ENCODE measurements at places on chromosomes 4 and X.

- no peak for DNase-seq
Measured at GRCh38 chr4:7264694-7265093, 72.4 kb downstream of the SORCS2 start.

GRCh38 chrX:20059467-20060128 lies 57.1 kb downstream of the MAP7D2 start:
- DNase-seq, result no peak

GRCh38 chr4:61293707-61294400 lies 93.7 kb downstream of the ADGRL3 start:
- no peak for DNase-seq

- no peak for DNase-seq
Measured at GRCh38 chr4:159126716-159127115, 23.8 kb downstream of the RAPGEF2 start.

DNA sequence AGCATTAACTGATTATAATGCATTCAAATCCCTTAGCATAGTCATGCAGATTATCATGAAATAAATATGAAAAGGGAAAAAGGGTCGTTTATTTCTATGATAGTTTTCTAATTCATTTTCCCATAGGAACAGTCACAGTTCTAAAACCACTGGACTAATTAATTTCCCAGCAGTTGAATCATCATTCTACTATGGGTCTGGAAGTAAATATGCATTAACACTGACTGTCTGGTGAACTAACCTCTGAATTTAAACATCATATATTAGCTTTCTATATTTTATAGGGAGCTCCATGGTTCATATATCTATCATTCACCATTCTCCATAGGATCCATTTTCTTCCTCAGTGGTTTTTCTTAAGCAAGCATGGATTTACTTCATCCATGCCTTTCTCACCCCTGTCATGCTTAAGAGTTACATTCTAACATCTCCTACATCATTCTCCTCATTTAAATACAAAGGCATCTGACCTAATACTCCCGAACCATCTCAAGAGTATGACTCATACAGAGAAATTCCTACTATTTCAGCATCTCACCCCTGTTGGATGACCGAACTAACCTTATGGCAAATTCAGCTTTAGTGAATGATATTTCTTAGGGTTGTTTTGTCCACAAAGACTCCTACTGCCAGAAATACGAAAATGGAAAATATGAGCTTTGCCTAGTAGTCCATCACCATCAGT lies 198.7 kb upstream of the ADAMTS3 start:
- no peak for DNase-seq

DNA sequence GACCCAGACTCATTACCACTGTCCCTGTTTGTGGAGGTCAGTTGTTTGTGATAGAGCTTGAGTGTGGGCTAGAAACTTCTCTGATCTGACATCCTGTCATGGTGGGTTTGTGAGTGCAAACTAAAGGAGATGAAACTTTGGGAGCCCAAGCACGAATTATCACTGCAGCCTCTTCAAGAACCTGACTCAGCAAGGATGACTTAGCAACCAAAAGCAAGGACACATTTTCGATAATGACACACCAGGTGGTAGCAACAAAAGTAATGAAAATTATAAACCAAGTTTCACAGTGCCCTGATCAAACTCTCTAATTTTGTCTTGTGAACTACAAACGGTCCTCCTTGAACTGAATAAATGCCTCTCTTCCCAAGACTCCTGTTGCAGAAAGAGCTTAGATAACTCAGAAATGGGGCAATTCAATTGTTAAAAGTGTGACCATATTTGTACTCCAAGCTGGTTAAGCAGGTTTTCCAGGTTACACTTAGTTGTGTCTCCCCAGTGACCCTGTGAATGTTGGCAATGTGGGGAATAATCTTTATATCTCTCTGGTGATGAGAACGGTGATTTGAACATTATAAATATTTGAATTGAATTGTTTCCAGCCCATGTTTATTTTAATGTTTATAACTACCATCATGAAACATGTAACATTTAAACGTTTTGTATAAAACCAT lies 52.6 kb upstream of the ATP8A1 start:
- peak; percentile 58 for DNase-seq

- DNase-seq, result no peak
Measured at GRCh38 chr4:79235095-79235494, 90.8 kb downstream of the NAA11 start.

DNA sequence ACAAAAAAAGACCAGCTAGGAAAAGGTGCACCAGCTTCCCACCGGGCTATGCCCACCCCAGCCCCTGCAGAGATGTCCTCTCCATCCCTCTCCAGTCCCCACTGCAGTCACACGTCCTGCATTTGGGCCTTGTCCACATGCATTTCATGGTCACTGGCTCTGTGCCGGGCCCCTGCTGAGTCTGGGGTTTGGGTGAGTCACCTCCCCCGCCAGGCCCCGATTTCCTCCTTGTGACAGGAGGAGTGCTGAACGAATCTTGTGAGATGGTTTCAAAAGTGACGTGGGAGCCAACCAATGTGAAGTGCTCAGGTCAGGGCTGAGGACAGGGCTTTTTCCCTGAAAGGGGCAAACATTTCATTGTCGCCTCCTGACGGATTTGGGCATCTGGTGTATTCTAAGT lies 7.1 kb downstream of the CPZ start:
- DNase-seq, result no peak

DNA sequence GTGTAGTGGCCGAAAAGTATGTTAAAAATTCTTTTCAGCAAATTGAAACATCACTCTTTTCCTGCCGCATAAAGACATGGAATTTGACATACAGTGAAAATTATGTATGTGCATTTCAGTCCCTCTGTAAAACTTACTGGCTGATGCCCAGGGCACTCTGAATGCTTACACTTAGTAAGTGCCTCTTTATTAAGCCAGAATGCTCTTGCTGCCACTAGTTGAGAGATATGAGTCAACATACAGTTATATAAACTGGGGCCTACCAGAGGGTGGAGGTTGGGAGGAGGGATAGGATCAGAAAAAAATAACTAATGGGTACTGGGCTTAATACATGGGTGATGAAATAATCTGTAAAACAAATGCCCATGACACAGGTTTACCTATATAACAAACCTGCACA lies 38.1 kb upstream of the TRPC5 start:
- DNase-seq, result no peak

DNA sequence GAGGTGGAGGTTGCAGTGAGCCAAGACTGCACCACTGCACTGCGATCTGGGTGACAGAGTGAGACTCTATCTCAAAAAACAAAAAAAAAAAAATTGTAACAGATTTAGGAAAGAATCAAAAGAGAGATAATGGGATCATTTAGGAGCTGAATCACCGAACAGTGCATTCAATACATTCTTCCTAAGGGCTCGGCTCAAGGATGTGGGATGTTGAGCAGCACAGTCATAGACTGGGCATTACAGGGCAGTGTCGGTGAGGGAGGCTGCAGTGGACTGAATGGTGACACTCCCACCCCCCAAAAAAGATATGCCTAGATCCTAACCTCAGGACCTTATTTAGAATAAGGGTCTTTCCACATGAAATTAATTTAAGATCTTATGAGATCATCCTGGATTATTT lies 70.0 kb downstream of the EVC2 start:
- DNase-seq, result no peak

DNA sequence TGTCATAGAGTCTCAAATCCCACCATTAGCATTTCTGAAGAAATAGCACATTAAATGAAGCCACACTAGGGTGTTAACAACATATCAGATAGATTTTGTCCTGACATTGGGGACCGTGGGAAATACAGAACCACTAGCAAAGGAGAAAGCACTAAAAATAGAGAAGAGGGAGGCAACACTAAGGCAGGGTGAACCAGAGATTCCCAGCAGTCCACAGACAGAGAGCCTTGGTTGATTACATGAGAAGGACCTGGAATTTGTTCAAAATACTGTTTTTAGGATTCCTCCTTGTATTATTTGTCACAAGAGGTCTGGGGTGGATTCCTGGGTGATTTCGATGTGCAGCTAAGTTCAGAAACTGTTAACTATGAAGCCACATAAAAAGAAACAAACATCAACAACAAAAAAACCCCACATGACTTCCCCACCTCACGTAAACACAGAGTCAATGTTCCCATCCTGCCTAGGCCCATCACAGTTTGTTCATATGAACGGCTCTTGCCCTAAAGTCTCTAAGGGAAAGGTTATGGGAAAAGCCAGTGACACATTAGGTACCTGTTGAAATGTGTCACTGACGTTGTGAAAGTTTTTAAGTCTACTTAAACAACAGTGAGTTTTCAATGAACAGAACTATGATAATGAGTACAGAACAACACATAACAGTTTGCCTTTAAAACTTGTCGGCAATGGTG lies 23.6 kb upstream of the GRSF1 start:
- DNase-seq, result no peak

- DNase-seq, result no peak
Measured at GRCh38 chr4:73070074-73070390, 516 bp upstream of the COX18 start.

DNA sequence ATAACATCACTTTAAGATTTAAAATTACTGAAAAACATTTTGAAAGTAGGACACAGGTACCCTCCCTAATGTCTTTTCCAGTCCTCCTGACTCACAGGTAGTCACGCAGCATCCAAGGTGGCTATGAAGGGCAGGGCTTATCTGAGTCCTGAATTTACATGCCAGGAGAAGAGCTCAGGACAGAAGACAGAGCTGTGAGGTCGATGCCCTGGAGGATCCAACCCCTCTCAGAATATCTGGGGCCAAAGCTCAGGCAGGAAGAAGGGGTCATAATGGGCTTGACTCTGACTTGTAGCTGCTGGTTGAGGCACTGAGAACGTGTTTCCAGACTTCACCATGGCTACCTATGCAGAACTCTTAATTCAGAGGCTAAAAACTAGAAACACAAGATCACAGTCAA lies 177.5 kb downstream of the AASDH start:
- DNase-seq, result no peak

DNA sequence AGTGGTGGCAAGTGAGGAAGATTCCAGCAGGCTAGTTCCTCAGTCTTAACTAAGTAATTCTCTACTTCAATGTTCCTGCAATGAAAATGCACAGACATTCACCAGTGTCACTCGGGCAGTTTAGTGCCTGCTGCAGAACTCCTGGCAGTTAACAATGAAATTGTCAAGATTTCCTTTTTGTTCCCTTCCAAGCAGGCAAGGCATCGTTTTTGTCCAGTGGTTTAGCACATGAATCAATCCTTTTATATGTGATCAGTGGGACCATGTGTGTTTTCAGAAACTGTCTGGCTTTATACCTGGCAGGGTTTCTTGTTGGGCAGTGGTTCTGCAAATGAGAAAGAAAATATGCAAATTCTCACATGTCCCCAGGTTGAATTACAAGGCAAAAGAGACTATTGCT lies 122.2 kb downstream of the GBA3 start:
- DNase-seq, result no peak

- DNase-seq, result no peak
Measured at GRCh38 chr4:17112292-17112659, 213.8 kb upstream of the LDB2 start.

DNA sequence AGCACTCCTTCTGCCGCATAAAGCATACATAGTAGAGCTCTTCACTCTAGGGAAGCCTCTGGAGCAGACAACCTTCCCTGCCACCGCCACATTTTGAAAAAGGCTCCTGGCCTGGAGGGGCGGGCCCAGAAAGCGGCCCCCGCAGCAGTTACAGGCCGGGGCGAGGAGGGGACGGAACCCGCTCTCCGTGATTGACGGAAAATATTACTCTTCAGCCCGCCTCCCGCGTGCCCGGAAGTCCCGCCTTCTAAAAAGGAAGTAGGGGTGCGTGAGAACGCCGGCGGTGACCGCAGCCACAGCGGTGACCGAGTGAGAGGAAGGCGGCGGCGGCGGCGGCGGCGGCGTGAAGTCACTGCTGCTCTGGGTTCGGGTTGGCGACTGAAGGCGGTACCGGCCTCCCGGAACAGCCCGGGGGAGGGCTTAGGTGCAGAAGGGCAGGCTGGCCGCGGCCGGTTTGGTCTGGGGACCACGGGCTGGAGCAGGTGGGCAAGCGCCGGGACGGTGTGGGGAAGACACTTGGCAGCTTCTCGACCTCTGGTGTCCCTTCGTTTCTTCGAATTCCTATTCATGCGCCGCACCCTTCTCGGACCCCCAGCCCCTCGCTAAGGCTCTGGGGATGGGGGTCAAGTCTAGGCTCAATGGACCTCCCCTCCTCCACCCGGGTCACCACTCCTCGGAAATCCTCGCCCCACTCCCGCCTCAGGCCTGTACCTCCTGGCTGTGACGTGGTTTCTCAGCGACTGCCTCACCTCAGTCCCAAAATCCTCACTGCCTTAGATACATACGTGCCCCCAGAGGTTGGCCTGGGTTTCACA lies at the start of gene HCCS:
Gene HCCS, plus strand, starts transcription at position 296 of the 815 bp plus-strand sequence. CDS start 729 bp downstream, outside the sequence.
- peak; percentile 85 for DNase-seq

GRCh38 chr4:2794486-2795299 lies 1.8 kb downstream of the SH3BP2 start:
- DNase-seq, result peak; percentile 91

DNA sequence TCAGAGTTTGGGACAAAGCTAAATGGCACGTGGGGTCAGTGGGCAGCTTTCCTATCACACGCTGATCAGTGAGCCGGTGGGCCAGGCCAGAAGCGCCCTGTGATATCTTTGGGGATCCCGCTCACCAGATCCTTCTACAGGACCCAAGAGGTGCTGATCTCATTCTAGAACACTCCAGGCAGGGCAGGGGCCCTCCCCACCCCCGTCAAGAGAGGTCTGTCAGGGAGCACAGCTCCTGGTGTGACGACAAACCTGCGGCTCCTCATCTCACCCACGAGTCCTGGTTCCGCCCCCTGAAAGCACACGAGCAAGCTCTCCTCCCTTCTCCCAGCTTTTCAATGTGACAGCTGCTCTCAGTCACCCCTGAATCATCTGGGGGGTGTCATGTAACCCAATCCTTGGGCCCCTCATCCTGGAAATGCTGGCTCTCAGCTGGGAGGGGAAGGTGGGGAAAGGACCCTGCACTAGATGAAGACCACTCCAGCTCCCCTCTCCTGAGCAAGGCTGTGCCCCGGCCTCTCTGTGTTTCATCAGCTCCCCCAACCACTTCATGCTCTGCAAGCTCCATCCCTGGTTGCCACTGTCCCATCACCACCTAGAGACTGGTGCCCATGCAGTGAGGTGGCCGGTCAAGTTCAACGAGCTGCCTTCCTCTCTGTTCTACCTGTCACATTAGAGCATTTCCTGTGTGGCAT lies 4.6 kb downstream of the HCFC1 start:
- peak; percentile 68 for DNase-seq

DNA sequence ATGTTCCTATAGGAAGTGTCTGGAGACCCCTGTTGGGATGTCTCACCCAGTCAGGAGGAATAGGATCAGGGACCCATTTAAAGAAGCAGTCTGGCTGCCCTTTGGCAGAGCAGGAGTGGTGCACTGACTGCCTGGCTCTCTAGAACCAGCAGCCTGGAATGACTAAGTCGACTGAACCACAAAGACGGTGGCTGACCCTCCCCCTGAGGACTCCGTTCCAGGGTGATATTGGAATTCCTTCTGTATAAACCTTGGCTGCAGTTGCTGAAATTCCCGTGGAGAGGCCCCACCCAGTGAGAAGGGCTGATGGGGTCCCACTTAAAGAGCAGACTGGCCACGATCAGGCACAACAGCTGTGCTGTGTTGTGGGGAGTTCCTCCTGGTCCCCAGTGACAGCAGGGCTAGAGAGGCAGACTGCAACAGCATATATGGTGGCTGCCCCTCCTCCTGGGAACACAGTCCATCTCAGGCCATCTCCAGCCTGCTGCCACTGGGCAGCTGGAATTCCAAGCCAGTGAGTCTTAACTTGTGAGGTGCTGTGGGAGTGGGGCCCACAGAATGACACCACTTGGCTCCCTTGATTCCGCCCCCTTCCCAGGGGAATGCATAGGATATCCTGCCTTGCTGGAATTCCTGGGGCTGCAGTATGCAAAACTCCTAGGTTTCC lies 41.8 kb upstream of the RLIM start:
- no peak for DNase-seq

- DNase-seq, result peak; percentile 45
Measured at GRCh38 chrX:153245288-153245731, 66.2 kb downstream of the MAGEA1 start.

- DNase-seq, result no peak
Measured at GRCh38 chrX:50768801-50769200, 45.2 kb downstream of the SHROOM4 start.
